ENCODE measurements at places on chromosomes 1 and 21.

DNA sequence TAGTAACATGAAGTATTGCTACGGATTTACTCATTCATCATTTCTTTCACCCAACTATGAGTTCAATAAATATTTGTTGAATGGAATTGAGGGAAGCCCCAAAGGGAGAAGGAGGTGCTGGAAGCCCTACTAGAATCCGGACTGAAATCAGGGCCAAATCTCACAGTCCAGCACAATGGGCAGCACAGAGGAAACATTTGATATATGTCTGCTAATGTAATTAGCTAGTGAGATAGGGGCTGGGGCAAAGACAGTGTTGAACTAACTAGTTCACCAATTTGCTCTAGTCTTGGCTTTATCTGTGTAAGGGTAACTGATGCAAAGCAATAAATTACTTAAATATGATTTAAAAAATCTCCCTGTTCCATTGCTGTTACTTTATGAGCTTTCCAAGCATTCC is 26.1 kb upstream of the SLC30A1 start:
- DNase-seq, result no peak
- H3K4me1 ChIP-seq, result peaks cover 51% of the 10 kb centered on the region
- no peak overlapping the region for H3K4me3 ChIP-seq
- no peak overlapping the region for H3K27ac ChIP-seq

- H3K4me1 ChIP-seq, result no peaks in the 10 kb centered on the region
- peaks cover 11% of the 10 kb centered on the region for H3K36me3 ChIP-seq
- no peak overlapping the region for H3K27ac ChIP-seq
- H3K27me3 ChIP-seq, result no peaks in the 10 kb centered on the region
- H3K4me3 ChIP-seq, result no peak overlapping the region
Measured at GRCh38 chr1:196372896-196373536, 235.2 kb downstream of the KCNT2 start.

- peaks cover 11% of the 10 kb centered on the region for H3K4me1 ChIP-seq
- no peak overlapping the region for H3K27ac ChIP-seq
- no peak for DNase-seq
Measured at GRCh38 chr1:16442265-16442664, 1.7 kb downstream of the NECAP2 start.

DNA sequence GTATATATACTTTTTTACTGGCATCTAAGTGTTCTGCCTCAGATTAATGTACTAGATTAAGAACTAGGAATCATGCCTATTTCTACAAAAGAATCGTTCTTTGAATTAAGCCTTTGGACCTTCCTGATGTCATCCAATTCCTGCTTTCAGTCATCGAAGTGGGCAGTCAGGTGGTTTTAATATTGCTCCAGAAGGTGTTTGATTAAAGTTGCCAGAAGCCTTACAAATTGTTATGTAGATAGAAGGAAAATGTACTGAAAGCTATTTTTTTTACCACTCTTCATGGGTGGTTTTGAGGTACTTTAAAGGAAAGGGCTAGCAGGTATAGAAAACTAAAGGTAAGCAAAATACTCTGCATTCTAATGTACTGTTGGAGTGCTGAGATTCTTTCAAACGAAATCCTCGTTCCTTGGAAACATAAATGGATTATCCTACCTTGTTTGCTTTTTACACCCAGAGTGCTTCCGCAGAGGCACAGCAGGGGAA is 716 bp downstream of the CTBS start:
- H3K27me3 ChIP-seq, result no peaks in the 10 kb centered on the region
- DNase-seq, result no peak
- peaks cover 29% of the 10 kb centered on the region for H3K4me1 ChIP-seq
- H3K4me3 ChIP-seq, result peak overlapping the region; percentile 91
- H3K36me3 ChIP-seq, result peaks cover 17% of the 10 kb centered on the region

GRCh38 chr1:45894331-45894730 is 90.9 kb downstream of the MAST2 start:
- no peak overlapping the region for H3K27ac ChIP-seq
- no peak for DNase-seq
- H3K4me1 ChIP-seq, result peaks cover 10% of the 10 kb centered on the region
- peaks cover 5% of the 10 kb centered on the region for H3K36me3 ChIP-seq
- no peak overlapping the region for H3K4me3 ChIP-seq

- no peak overlapping the region for H3K4me3 ChIP-seq
- peaks cover 13% of the 10 kb centered on the region for H3K4me1 ChIP-seq
- no peaks in the 10 kb centered on the region for H3K36me3 ChIP-seq
- no peaks in the 10 kb centered on the region for H3K27me3 ChIP-seq
- no peak overlapping the region for H3K27ac ChIP-seq
Measured at GRCh38 chr1:198708761-198709525, 70.1 kb downstream of the PTPRC start.

GRCh38 chr1:13917607-13918006 is 217.6 kb downstream of the PRDM2 start:
- no peak overlapping the region for H3K4me3 ChIP-seq
- H3K27me3 ChIP-seq, result peaks cover 23% of the 10 kb centered on the region
- no peak overlapping the region for H3K27ac ChIP-seq
- no peak for DNase-seq
- no peaks in the 10 kb centered on the region for H3K36me3 ChIP-seq
